ENCODE measurements at places on chromosomes 3 and 15.

GRCh38 chr3:42257007-42257406, 9.0 kb downstream of the CCK start:
- H3K36me3 ChIP-seq = no peaks in the 10 kb centered on the region
- no peak overlapping the region for H3K27ac ChIP-seq
- peaks cover 2% of the 10 kb centered on the region for H3K27me3 ChIP-seq
- H3K4me1 ChIP-seq = no peaks in the 10 kb centered on the region
- DNase-seq = no peak

DNA sequence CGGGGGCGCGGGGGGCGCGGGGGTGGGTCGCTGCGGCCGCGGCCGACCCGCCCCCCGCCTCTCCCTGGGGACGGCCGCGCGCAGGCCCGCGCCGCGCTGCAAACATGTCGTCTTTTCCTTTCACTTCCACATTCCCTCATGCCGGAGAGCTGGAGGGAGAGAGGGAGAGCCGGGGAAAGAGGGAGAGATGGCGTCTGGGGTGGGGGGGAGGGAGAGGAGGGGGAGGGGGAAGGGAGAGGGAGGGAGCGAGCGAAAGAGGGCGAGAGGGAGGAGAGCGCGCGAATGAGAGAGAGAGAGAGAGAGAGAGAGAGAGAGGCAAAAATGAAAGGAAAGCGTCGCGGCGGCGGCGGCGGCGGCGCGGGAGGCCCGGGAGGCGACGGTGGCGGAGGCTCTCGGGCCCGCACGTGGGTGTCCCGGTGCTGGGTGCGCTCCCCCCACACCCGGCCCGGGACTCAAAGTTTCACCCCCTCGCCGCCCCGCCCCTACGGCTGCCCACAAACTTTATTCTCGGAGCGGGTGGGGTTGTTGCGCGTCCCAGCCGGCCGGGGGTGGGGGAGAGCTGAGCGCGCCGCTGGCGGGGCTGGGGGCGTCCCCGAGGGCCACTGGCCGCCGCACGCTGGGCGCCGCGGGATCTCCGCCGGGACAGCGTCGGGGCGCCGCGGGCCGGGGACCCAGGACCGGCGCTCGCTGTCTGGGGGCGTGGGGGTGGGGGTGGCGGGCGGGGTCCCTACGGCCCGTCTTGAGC, 731 bp downstream of the ZNF710 start:
- H3K36me3 ChIP-seq = no peaks in the 10 kb centered on the region
- peak overlapping the region; percentile 90 for H3K4me3 ChIP-seq
- DNase-seq = peak; percentile 76
- H3K4me1 ChIP-seq = peaks cover 49% of the 10 kb centered on the region
- H3K27me3 ChIP-seq = no peaks in the 10 kb centered on the region
- peak overlapping the region; percentile 80 for H3K27ac ChIP-seq

GRCh38 chr3:170740726-170741591, 129.0 kb downstream of the RPL22L1 start:
- no peak overlapping the region for H3K4me3 ChIP-seq
- H3K27me3 ChIP-seq = no peaks in the 10 kb centered on the region
- H3K36me3 ChIP-seq = no peaks in the 10 kb centered on the region

GRCh38 chr15:63491116-63491827, 13.1 kb upstream of the USP3 start:
- no peaks in the 10 kb centered on the region for H3K36me3 ChIP-seq
- H3K4me1 ChIP-seq = no peaks in the 10 kb centered on the region
- no peak overlapping the region for H3K27ac ChIP-seq
- no peaks in the 10 kb centered on the region for H3K27me3 ChIP-seq
- DNase-seq = no peak

- H3K4me1 ChIP-seq = no peaks in the 10 kb centered on the region
- no peak overlapping the region for H3K4me3 ChIP-seq
- no peak for DNase-seq
- no peaks in the 10 kb centered on the region for H3K27me3 ChIP-seq
- H3K27ac ChIP-seq = no peak overlapping the region
These were observed 195.1 kb downstream of the OTOL1 start for GRCh38 chr3:161691677-161692076.
